ENCODE measurements at places on chromosomes 11 and 22. TPM values are rescaled to one million over a fixed set of nuclear protein-coding genes. Genes with fewer than 3 reads are reported as not detected.
A peak's percentile ranks its signal among the peaks of the same experiment; 100 is the strongest.

DNA sequence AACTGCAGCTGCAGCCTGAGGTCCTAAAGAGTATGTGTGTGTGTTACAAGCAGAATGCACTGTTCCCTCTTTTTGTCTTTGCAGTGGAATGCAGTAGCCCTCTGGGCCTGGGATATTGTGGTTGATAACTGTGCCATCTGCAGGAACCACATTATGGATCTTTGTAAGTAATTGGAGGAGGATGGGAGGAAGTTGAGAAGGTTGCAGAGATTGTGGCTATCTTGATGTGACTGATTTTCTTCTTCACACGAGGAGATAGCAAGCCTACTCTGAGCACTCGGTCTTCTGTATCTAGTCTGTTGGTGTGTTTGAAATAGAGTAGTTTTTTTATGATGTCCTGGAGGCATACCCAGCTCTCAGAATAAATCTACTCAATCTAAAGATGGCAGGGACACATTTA is 2.3 kb downstream of the RBX1 start:
- no peak overlapping the region for H3K4me3 ChIP-seq
- peaks cover 22% of the 10 kb centered on the region for H3K4me1 ChIP-seq
- H3K27me3 ChIP-seq = no peaks in the 10 kb centered on the region
- H3K27ac ChIP-seq = no peak overlapping the region
- no peak for DNase-seq

GRCh38 chr11:126393143-126393542 is 37.7 kb downstream of the ST3GAL4 start:
- H3K36me3 ChIP-seq = no peaks in the 10 kb centered on the region
- no peak overlapping the region for H3K4me3 ChIP-seq
- H3K4me1 ChIP-seq = peaks cover 24% of the 10 kb centered on the region
- DNase-seq = no peak

GRCh38 chr11:131248588-131248987 is 121.8 kb upstream of the NTM start:
- H3K4me3 ChIP-seq = no peak overlapping the region
- no peaks in the 10 kb centered on the region for H3K27me3 ChIP-seq
- no peak overlapping the region for H3K27ac ChIP-seq
- DNase-seq = no peak

Gene CDC42EP2
- 10.1 TPM for polyA plus RNA-seq

Gene PANX3
- polyA plus RNA-seq = not detected

- no peak overlapping the region for H3K4me3 ChIP-seq
- H3K27ac ChIP-seq = no peak overlapping the region
- H3K27me3 ChIP-seq = no peaks in the 10 kb centered on the region
- no peak for DNase-seq
- H3K4me1 ChIP-seq = no peaks in the 10 kb centered on the region
These were observed 881.4 kb upstream of the CHORDC1 start for GRCh38 chr11:91104237-91104636.

Gene LDHAL6A
- polyA plus RNA-seq = not detected

DNA sequence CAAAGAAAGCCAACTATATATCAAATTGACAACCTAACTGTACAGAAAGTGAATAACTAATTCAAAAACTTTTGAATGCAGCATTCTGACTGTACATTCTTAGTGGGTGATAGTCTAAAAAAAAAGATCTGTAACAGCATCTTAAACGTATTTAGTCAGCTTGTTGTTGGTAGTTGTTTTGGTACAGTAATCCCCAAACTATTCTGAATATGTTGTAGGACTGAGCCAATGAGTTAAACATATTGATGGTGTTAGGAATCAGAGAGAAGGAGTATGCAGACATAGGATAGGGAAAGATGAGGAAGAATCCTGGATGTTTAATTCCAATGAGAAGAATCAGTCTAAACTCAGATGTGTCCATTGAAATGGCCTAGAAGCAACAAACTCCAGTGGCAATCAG is 41.9 kb upstream of the KIRREL3 start:
- no peak overlapping the region for H3K4me3 ChIP-seq
- DNase-seq = no peak
- no peaks in the 10 kb centered on the region for H3K4me1 ChIP-seq
- H3K27ac ChIP-seq = no peak overlapping the region
- H3K27me3 ChIP-seq = no peaks in the 10 kb centered on the region
- H3K36me3 ChIP-seq = no peaks in the 10 kb centered on the region

GRCh38 chr11:131893103-131893890 is 522.9 kb downstream of the NTM start:
- no peaks in the 10 kb centered on the region for H3K36me3 ChIP-seq
- no peak overlapping the region for H3K27ac ChIP-seq
- DNase-seq = no peak

Gene CHRM1
- not detected for polyA plus RNA-seq

- H3K36me3 ChIP-seq = peaks cover 47% of the 10 kb centered on the region
- DNase-seq = peak; percentile 100
- H3K4me3 ChIP-seq = peak overlapping the region; percentile 90
These were observed 3.2 kb downstream of the CTSD start for GRCh38 chr11:1760351-1761109.

GRCh38 chr11:82765466-82766034 is 31.9 kb upstream of the FAM181B start:
- no peaks in the 10 kb centered on the region for H3K36me3 ChIP-seq
- H3K27ac ChIP-seq = no peak overlapping the region
- DNase-seq = no peak
- H3K27me3 ChIP-seq = no peaks in the 10 kb centered on the region
- no peaks in the 10 kb centered on the region for H3K4me1 ChIP-seq
- no peak overlapping the region for H3K4me3 ChIP-seq

Gene A4GALT
- not detected for polyA plus RNA-seq

- H3K4me1 ChIP-seq = peaks cover 86% of the 10 kb centered on the region
- peak within 1 kb of the TSS; percentile 93 for H3K27ac ChIP-seq
- no peaks in the 10 kb centered on the region for H3K27me3 ChIP-seq
- peak; percentile 81 for DNase-seq
These were observed at the start of gene BID for GRCh38 chr22:17774206-17774925. TSS of gene BID (minus strand) at chr22:17774469. CDS start at chr22:17750116, 24,353 bp downstream.

Gene SLC5A1
- polyA plus RNA-seq = not detected

DNA sequence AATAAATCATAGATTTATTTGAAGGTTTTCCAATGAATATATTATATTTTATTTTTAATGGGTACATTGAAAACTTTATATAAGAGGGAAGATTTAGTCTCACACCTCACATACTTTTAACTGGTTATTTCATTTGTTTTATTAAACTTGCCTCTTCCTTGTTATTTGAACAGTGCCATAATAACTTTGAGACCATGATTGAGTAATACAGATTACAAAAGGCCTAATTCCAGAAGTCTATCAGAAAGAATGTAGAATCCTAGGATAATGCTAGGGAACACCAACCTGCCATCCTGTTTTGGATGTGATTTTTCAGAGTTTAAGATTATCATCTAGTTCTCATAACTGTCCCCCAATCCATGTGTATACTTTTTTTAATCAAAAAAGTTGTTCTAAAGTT is 102.7 kb upstream of the BIRC3 start:
- no peaks in the 10 kb centered on the region for H3K36me3 ChIP-seq
- peaks cover 3% of the 10 kb centered on the region for H3K27me3 ChIP-seq
- DNase-seq = no peak

Gene TSGA10IP
- 0.71 TPM for polyA plus RNA-seq
